ENCODE measurements at places on chromosomes 1 and 21.

GRCh38 chr1:182391028-182391361 lies 595 bp downstream of the GLUL start:
- DNase-seq = no peak

DNA sequence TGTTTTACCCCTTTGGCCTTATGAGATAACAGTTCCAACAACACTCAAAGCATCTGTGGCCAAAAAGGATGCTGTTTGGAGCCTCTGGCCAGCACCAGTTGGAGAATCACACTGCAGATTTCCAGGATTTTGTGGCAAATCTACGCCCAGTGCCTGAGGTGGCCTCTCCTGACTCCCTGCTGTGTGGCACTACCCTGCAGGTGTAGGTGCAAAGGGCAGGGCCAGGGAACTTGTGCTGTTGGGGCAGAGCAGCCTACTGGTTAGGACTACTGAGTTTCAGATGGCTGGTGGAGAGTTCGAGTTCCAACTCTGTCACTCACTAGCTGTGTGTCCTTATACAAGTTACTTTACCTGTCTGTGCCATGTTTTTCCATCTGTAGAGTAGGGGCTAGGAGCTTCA lies 170.5 kb downstream of the PTPRU start:
- no peak for DNase-seq

DNA sequence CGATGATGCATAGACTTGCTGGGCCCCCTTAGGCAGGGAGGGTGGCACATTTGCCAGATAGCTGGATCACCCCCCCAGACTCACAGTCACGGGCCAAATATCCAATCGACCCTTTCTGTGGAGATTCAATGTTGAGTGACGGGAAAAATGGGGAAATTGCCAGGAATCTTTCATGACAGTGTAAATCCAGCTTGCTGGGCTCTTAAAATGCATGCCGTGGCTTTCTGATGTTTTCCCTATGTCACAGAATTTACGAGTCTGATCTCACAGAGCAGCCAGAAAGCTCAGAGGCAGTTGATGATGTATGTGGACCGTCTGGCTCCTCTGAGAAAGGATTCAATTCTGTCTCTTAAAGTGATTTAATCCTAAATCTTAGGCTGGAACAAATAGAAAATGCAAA lies 150.1 kb upstream of the ZNF644 start:
- DNase-seq = no peak

DNA sequence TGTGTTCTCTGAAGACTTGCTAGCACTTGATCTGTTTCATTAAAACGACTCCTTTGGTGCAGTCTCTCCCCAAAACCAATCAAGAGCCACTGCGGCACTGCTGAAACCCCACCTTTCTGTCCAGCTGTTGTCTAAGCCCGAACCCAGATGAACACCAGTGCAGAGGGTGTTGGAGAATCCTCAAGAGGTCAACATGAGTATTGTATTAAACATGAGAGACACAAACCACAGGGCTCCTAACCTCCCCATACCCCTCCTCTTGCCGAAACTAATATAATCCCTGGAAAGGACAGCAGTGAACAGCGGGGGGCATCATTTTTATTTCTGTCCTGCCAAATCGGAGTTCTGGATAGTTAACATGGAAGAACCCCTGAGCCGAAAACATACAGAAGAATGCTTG lies 333.9 kb downstream of the CAMTA1 start:
- no peak for DNase-seq

DNA sequence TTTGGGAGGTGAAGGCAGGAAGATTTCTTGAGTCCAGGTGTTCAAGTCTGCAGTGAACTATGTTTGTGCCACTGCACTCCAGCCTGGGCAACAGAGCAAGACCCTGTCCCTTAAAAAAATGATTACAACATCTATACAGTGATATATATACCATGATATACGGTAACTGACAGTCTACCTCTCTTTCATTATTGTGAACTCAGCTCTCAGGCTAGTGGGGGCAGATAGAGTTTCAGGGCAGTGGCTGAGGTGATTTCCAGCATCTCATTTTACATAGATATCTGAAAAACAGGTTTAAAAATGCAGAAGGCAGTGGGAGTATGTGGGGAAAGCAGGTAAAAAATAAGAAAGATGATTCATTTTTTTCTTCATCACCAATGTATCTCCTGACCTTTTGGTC lies 8.1 kb upstream of the NTNG1 start:
- no peak for DNase-seq

GRCh38 chr1:232557502-232558191 lies 72.3 kb downstream of the SIPA1L2 start:
- no peak for DNase-seq

- DNase-seq = no peak
These were observed 151.2 kb downstream of the PTBP2 start for GRCh38 chr1:96872757-96873156.

DNA sequence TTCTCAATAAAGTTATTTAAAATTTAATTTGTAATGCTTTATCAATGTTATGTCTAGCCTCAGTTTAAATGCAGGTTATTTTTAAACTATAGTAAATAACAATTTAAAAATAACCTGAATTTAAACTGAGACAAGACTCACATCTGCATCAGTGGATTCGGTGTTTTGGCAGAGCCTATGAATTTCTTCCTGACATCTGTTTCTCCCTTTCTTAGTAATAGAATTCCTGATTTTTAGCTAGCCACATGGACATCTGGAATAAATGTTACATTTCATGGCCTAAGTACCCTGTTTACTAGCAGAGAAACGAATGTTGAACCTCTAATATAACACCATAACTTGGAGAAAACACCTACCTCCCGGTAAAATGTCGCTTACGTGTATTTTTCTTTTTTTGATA lies 1141.6 kb upstream of the ADGRL2 start:
- DNase-seq = no peak

- no peak for DNase-seq
These were observed 30.1 kb upstream of the PARP1 start for GRCh38 chr1:226438007-226438406.

DNA sequence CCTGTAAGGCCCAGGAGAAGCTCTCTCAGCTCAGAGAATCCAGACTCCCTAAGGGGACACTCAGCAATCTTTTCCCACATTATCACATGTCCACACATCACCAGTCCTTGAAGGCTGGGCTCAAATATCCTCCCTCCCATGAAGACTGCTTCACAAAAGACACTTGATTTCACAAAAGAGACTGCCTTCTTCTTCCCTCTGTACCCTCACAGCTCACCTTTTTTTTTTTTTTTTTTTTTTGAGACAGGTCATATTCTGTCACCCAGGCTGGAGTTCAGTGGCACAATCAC lies 1.5 kb downstream of the CD58 start:
- no peak for DNase-seq

GRCh38 chr1:87473203-87473661 lies 144.6 kb downstream of the LMO4 start:
- no peak for DNase-seq

- DNase-seq = no peak
These were observed 3.1 kb upstream of the KRTAP21-1 start for GRCh38 chr21:30758306-30758705.

DNA sequence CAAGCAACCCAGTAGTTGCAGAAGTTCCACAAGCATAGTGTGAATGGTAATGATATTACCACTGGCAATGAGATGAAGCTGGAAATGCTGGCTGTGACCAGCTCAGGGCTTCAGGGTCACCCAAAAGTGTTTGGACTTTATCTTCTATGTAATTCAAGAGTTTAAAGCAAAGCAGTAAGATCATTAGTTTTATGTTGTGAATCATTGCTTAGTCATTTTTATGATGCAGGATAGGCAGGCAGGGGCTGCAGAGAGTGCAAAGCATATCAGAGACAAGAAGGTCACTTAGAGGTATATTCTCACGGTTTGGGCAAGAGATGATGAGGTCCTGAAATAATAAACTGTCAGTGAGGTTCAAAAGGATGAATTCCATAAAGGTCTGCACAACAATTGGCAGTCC lies 147.4 kb downstream of the OLFM3 start:
- DNase-seq = no peak

- DNase-seq = no peak
These were observed 45.7 kb downstream of the ATP2B4 start for GRCh38 chr1:203672346-203672745.

GRCh38 chr1:245938046-245938435 lies 569.0 kb downstream of the SMYD3 start:
- DNase-seq = no peak

DNA sequence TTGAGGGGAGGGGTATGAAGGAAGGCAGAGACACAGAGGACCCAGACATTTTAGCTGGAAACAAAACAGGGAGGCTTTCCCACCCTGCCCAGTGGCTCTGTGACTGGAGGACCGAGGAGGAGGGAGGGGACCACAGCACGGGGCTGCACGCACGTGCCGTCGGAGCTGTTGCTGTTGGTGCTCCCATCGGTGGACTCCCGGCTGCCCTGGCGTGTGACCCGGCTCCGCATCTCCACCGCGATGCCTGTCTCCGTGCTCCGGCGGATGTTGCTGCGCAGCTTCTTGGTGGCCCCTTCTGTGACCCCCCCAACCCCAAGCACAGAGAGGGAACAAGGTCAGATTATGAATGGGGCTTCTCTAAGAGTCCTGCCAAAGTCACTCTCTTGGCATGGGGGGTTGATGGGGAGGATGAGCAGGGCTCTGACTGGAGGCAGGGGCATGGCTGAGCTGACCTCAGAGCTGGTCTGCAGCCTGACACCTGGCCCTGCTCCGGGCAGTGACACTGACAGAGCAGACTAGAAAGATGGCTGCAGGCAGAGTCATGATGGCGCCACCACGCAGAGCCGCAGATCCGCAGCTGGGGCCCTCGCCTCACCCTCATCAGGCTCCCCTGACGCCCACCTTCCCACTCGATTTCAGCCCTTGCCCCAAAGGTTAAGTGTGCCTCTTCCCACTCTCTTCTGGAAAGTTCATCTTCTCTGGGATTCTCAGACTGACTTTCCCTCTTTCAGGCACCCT lies 29.6 kb downstream of the RIMS3 start:
- no peak for DNase-seq

GRCh38 chr21:41931041-41931451 lies 22.8 kb downstream of the C2CD2 start:
- DNase-seq = no peak

DNA sequence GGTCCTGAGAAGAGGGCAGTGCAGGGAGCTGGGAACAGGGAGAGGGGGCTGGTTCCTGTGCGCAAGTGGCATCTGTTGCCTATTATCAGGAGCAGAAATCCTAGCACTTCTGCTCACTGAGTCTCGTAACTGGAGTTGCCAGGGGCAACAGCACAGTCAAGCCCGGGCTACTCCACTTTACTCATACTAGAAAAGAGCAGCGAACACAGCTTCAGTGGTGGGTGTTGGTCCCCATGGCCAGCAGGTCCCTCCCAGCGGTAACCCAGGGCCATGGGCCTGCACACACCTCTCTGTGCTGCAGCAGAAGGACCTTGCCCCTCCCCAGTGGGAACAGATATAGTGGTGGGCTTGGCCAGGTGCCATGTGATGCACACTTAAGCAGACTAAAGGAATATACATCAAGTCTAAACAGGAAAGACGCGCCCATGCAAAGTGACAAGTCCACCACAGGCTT lies 8.5 kb downstream of the PYCR2 start:
- DNase-seq = no peak

DNA sequence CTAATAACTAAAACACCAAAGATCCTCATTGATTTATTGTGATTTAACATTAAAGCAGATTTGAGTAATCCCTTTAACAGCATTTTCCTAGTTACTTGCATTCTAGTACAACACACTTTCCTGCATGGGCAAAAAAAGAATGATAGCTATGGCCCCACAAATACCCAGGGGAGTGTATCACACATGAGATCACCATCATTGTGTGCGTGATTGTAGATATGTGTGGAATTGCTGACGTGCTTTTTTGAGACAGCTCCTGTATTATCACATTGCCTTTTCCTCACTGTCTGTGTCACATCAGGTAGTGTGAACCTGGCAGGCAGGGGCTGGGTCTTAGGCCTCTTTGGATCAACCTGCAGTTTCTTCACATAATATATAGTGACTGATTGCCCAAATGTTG lies 48.5 kb upstream of the SAMD13 start:
- no peak for DNase-seq

DNA sequence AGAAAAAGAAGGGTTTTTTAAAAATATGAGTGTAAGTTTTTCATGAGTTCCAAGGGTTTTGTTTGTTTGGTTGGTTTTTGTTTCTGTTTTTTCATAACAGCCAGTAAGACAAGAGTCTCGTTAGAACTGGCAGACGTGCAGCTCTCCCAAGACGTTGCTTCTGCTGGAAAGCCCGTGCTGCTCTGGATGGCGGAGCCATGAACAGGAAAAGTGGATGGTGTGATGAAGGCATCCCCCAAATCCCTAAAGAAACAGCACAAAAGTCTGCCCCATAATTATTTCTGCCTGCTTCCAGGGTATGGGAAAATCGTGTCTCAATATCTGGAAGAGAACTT lies 157.9 kb upstream of the BACE2 start:
- DNase-seq = no peak

DNA sequence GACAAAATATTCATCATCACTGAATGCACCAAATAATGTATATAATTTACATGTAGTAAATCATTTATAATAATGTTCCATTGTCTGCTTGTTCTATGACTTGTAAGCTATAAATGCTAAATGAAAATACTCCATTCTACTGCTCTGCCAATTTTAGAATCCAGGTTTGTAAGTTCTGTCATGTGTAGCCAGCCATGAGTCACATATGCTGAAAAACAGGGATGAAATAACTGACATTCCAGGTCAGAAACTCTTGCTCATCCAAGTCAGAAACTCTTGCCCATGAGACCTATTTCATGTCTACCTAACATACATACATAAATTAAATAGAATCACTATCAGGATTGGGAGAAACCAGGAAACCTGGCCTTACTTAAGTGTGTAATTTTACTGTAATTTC lies 95.6 kb downstream of the ASH1L start:
- no peak for DNase-seq

GRCh38 chr21:31837618-31838390 lies 35.0 kb upstream of the HUNK start:
- no peak for DNase-seq

DNA sequence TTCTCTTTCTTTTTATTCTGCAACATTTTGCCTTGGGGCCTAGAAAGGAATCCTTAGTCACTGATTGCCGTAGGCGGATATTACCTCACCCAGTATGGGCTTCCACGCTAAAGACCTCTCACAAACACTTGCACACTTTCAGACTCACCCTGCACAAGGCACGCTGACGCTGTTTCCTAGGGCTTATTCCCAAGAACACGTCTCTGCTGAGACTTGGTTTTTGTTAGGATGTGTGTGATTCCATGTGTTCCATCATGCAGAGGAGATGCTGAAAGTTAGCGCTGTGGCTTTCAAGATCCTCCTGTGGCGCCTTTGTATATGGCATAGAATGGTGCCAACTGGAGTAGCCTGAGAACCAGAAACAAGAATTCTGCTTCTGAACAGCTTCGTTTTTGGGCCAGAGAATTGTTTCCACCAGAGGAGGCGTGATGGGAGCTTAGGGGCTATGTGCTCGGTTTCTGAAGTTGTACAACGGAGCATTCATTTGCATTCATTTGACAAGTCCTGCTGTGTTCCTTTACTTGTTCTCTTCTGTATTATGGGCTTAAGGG lies 297.0 kb downstream of the DISC1 start:
- no peak for DNase-seq

- no peak for DNase-seq
These were observed 2.5 kb upstream of the TMEM200B start for GRCh38 chr1:29126198-29126597.

- DNase-seq = no peak
These were observed 28.0 kb downstream of the COL6A2 start for GRCh38 chr21:46125846-46126301.
